Naive B cell (primary cell): ENCODE measurements at places on chromosomes 4 and X. TPM values are rescaled to one million over a fixed set of nuclear protein-coding genes. Genes with fewer than 3 reads are reported as not detected.

GRCh38 chrX:136839196-136839595 is 41.3 kb downstream of the RBMX start:
- DNase-seq = no peak

Gene PHKA1
- not detected for polyA plus RNA-seq

DNA sequence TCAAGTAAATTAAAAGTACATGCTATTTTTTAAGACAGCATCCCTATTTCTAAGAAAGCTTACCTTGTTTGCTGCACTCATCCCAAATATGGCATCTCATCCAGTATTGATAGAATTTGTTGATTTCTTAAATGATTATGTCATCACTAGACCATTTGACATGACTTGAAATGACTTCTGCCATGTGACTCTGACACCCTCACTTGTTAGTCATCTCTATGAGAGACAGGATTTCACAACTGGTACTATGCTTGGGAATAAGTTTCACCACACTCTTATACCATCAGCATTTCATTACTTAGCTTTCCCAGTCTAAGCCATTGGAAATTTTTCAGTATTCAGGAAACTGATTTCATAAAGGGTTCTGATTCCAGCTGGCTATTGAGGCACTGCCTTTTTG is 55.3 kb downstream of the TMPRSS11F start:
- no peak for DNase-seq

Gene VCX3B
- polyA plus RNA-seq = not detected

DNA sequence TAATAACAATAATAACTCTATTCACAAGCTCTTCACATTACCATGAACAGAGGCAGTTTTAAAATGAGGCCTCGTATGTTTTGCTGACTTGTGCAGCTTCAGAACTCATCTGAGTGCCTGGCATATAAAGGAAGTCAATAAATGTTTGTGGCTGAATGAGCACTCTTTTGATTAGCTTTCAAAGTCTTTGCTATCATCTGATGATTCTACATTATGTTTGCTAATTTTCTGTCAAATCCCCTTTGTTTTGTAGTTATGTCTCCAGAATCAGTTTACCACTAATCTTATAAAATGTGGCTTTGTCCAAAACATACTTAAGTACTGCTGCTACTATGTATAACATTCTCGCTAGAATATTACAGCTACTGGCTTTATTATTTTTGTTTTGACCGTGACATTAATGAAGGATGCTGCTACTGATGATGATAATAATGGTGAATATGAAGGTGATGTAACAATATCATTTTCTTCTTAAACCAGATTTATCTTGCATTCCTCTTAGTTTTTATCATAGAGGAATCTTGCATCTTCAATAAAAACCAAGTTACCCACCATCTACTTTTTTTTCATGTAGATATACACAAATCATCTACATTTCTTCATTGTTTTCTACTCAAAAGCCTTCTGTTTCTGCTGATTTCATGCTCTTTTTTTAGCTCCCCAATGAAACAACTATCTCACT is 384.5 kb downstream of the NAF1 start:
- no peak for DNase-seq

- DNase-seq = no peak
These were observed 207.4 kb upstream of the CXCL13 start for GRCh38 chr4:77398256-77398655.

- DNase-seq = no peak
These were observed 26.6 kb downstream of the ANAPC4 start for GRCh38 chr4:25403699-25404098.

- no peak for DNase-seq
These were observed 308.3 kb downstream of the BMPR1B start for GRCh38 chr4:95066050-95066449.

Gene TCP11X2
- not detected for polyA plus RNA-seq

Gene UCP1
- polyA plus RNA-seq = not detected

GRCh38 chr4:128228845-128229795 is 58.5 kb downstream of the PGRMC2 start:
- no peak for DNase-seq

Gene STPG2
- polyA plus RNA-seq = 0.55 TPM

GRCh38 chr4:176927664-176928063 is 134.9 kb upstream of the VEGFC start:
- DNase-seq = no peak

GRCh38 chr4:160142579-160142978 is 1039.7 kb downstream of the RAPGEF2 start:
- DNase-seq = no peak

Gene SYP
- not detected for polyA plus RNA-seq

Gene ZCCHC12
- polyA plus RNA-seq = not detected

- DNase-seq = no peak
These were observed 41.9 kb downstream of the AFAP1 start for GRCh38 chr4:7897811-7898210.

GRCh38 chrX:145817331-145818185 is at the start of gene SLITRK2:
Gene SLITRK2, plus strand, starts transcription at chrX:145817829. Its CDS starts 4,597 bp downstream, at chrX:145822426.
- DNase-seq = no peak

- DNase-seq = no peak
These were observed 8.0 kb upstream of the RPL34 start for GRCh38 chr4:108612365-108612764.

GRCh38 chrX:96314985-96315384 is 369.7 kb upstream of the DIAPH2 start:
- DNase-seq = no peak

GRCh38 chrX:77622233-77622632 is 163.8 kb downstream of the ATRX start:
- no peak for DNase-seq

DNA sequence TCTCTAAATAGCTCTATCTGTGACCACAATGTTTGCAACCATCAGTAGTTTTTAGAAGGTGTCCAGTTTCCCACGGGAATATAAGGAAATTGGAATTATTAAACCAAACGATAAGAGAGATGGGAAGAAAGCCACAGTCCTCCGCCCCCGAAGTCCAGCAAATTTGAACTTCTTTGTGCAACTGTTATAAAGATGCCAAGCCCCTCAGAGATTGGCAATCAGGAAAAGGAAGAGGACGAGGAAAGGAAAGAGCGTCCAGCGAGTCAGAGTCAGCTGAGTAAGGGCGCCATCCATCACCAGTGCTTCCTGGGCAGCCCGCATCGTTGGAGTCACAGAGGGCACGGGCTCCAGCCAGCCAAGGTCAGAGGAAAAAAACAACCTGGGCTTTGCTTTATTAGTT is 35.7 kb downstream of the LDB2 start:
- DNase-seq = no peak

DNA sequence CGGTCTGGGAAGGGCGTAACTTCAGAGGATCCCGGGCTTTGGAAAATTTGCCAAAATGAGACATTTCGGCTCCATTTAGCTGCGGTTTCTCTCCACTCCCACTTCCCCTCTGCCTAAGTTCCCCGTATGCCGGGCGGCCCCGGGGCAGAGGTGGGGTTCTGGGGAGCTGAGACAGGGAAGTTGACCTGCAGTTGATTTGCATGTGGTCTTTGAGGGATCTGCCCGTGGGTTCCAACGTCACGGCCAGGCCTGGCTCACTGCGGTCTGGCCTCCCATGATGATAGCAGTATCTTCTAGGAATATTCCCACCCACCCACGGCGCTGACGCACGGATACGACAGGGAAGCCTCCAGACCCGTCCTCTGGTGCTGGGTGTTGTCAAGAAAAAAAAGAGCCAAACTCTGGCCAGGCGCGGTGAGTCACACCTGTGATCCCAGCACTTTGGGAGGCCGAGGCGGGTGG is 27.3 kb upstream of the CRLF2 start:
- peak; percentile 90 for DNase-seq

DNA sequence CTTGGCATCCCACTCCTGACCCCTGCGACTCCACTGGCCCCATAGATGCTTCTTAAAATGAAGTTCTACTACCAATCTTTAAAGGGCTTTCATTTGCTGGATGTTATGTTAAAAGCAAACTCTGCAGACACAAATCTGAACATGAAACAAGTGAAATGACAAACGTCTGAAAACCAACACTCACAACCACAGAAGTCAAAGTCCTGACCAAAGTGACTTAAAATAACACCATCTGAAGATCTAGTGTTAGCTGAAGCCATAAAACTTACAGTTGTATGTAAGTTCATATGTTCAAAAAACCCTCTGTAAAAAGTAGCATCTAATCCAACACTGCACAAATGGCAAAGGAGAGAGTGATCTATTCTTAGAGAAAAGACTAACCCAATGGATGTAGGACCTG is 178.7 kb downstream of the SH3KBP1 start:
- no peak for DNase-seq

Gene BST1
- polyA plus RNA-seq = 0.29 TPM

Gene NLGN3
- polyA plus RNA-seq = 0.35 TPM

Gene PTPN13
- not detected for polyA plus RNA-seq

Gene SLC7A11
- not detected for polyA plus RNA-seq

- DNase-seq = no peak
These were observed 29.1 kb upstream of the GALNT7 start for GRCh38 chr4:173139561-173139960.

Gene FAM47A
- not detected for polyA plus RNA-seq

Gene PCDH10
- polyA plus RNA-seq = not detected

DNA sequence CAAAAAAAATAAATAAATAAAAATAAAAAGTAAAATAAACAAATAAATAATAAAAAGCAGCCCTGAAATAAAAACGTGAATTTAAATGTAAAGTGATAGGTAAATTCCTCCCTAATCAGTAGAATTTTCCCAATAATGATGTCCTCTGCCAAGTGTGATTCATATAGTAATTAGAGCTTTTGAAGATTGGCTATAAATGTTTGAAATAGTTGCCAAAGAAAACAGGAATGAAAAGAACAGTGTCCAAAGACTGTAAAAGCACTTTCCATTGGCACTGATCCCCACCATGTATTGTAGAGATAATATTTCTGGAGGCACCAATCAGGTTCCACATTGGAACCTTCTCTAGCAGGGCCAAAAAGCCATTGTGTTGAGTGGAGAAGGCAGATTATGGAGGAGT is 25.9 kb upstream of the SMARCAD1 start:
- DNase-seq = no peak

DNA sequence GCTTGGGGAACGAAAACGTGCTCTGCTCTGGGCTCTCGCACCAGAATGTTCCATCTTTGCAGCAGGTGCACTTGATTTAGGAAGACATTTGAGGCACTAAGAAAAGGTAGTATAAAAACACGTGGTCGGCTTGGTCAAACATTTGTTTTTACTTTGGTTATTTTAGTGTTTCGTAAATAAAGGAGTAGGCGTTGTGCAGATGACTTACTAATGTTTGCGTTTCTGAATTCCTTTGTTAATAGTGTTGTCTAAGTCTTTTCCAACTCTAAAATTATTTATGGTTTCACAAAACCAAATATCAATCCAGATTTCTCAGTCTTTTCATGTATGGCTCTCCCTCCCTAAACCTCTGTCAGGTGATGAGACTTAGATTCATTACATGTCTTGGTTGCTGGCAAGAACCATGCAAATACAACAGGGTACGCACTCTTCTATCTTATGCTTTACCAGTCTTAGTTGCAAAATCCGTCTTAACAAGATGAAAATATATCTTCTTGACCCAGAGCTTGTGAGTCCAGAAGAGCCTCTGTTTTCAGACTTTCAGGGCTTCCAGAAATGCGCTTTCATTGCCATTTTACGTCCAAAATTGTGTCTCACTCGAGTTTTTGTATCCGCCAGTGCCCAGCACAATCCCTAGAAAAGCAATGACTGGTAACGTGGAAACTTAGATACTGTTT is 686 bp downstream of the MTHFD2L start:
- DNase-seq = no peak

Gene GABRA4
- not detected for polyA plus RNA-seq

GRCh38 chrX:110315551-110315950 is 2.3 kb downstream of the AMMECR1 start:
- DNase-seq = no peak

Gene SERPINA7
- not detected for polyA plus RNA-seq

DNA sequence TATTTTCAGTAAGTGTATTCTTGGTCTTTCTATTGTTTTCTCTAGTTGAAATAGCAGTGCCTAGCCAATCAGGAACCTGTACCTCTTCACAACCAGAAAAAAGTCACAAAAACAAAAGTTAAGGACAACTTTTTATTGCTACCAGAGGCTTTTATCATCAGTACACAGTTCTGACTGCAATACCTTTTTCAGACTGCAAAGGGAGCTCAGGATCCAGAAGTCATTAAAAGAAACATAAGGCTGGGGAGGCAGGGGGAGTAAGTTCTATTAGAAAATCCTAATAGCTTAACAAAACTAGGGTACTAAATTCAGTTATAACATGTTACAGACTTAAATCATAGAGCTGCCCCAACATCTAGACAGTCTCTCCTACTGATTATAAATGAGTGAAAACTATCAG is 28.8 kb downstream of the CCNI start:
- DNase-seq = no peak

DNA sequence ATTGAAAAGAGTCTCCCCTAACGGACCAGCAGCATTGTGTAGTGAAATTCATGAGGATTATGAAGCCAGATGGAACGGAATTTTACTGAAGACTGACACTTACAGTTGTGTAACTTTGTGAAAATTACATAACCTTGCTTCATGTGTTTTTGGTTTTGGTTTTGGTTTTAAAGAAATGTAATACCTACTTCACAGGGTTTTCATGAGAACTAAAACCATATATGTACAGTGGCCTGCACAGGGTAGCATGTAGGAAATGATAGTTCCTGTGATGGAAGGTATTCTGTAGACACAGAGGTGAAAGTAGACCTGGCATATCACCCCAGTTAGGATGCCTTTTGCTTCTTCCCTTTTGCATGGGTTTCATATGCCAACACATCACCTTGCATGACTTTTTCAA is 247.0 kb downstream of the BANK1 start:
- no peak for DNase-seq

GRCh38 chr4:131450572-131451209 is 1698.4 kb upstream of the PCDH10 start:
- DNase-seq = no peak

Gene ASMTL
- polyA plus RNA-seq = 57.6 TPM

GRCh38 chrX:55056820-55057674 is 17.8 kb upstream of the PAGE2B start:
- peak; percentile 7 for DNase-seq

Gene MAPK10
- polyA plus RNA-seq = 0.08 TPM

- DNase-seq = peak; percentile 67
These were observed 13.0 kb upstream of the TMEM156 start for GRCh38 chr4:39044956-39045826.

- DNase-seq = no peak
These were observed 111.0 kb downstream of the RASGEF1B start for GRCh38 chr4:81360737-81361136.

Gene ZNF280C
- polyA plus RNA-seq = 3.0 TPM
